Head of caudate nucleus (tissue), 42 donors: ENCODE measurements at places on chromosomes 3 and 15.
A peak's percentile ranks its signal among the peaks of the same experiment; 100 is the strongest.

- DNase-seq = no peak
These were observed 42.0 kb downstream of the ATP2C1 start for GRCh38 chr3:130935761-130936492.

DNA sequence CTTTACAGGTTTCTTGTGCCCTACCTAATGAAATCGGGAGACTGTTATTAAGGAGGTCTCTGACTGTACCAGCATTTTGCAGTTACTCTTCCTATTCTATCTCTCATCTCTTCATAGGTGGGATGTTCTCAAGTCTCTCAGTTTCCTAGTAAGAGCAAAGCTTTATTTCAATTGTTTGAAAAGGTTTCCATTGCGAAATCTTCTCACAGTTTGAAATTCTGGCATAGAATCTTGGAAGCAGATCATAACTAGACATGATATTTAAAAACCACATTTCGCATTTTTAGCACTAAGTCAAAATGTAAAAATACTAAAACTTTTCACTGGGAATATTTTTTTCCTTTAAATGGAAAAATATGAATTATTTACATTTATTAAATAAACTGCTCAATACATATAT is 1311.4 kb downstream of the ROBO2 start:
- no peak for DNase-seq

DNA sequence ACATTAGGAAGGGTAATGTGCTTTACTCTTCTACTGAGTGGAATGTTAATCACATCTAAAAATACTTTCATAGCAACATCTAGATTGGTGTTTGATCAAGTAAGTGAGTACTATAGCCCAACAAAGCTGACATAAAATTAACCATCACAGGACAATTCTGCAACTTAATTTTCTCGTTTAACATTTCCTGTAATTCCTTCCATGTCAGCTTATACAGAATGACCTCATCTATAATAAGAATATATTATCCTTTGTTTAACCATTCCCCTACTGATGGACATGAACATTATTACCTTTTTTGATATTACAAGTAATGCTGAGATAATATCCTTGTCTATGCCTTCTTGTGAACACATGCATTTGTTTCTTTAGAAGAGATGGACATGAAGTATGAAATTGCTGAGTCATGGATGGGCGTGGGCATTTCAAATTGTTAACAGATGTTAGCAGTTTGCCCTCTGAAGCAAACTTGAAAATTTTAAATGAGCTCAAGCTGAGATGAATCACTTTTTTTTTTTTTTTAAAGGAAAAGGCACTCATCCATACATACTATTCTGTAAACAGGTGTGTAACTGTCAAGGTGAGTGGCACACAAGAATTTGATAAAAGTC is 85.1 kb downstream of the OXNAD1 start:
- no peak for DNase-seq

GRCh38 chr15:81812456-81812855 is 233.4 kb downstream of the MEX3B start:
- DNase-seq = no peak

DNA sequence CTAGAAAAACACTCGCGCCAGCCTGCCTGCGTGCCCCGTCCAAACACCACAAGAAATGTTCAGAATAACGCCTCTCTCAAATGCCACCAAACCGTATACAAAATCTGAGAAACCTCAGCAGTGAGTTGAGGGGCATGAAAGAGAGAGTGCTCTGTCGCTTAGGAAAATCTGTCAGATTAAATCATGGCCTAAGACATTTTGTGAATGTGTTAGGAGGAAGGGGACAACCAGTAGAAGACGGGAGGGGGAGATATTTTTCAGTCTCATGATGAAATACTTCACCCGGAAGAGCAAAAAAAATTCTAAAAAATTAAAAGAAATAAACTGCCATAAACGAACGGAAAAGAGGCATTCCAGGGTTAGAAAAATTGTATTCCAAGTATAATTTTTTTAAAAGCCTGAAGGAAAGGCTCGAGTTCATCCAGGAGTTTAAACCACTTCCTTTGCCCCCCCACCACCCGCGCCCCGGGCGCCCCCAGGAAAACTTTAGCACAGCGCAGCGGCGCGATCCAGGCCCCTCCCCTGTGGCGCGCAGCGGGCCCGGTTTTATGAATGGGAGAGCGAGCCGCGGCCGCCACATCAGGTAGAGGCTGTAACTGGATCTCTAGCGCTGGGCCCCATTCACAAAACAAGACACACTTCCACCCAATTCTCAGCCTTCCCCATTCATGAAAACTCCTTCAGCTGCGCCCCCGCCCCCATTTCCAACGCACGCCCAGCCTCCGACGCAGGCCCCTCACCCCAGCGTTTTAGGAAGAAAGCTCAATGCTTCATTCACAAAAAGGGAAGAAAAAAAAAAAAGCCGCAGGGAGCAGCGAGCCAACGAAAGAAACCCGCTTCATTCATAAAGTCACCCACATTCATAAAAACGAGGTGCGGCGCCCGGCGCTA is 1.4 kb downstream of the ETV5 start:
- peak; percentile 85 for DNase-seq

DNA sequence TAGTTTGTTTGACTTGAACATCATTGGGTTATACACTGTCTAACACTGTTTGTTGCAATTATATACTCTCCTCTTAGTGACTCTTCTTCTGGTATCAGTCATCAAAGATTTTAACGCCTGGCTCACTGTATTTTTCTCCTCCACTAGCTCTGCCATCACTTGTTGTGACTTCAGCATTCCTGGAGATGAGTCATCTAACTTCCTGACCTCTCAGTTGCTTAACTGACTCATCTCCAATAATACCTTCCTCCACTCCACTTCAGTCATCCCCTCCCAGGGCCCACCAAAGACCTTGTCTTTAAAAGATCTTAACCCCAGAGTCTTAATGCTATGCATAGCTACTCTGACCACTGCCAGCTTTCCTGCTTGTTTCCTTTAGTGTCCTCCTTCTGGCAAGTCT is 28.6 kb upstream of the CLSTN2 start:
- DNase-seq = no peak

GRCh38 chr3:123439806-123440580 is 8.9 kb downstream of the ADCY5 start:
- DNase-seq = peak; percentile 79

DNA sequence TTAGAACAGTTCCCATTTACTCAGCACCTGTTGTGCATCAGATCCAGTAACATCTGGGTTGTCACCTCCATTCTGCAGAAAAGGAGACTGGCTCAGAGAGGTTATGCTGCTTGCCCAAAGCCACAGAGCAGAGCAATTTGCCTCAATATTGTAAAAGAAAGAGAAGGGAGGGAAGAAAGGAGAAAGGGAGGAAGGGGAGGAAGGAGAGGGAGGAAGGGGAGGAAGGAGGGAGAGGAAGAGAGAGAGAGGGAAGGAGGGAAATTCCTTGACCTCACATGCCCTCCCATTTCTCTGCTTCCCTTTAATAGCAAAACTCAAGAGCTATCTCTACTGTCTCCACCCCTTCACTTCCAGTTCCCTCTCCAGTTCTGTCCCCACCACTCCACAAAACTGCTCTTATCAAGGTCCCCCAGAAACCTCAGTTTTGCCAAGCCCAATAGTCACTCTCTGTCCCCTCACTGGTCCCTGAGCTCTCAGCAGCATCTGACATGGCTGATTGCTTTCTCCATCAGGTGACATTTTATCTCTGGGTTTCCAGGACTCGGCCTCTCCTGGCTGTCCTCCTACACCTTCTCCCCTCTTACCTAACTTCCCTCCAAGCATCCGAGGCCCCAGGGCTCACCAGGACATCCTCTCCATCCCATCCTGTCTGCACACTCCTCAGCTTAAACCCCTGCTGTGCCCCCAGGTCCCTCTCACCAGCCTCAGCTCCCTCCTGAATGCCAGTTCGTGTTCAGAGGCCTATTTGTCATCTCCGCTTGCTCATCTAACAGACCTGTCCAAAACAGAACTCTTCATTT is 104.7 kb upstream of the LINGO1 start:
- DNase-seq = no peak

DNA sequence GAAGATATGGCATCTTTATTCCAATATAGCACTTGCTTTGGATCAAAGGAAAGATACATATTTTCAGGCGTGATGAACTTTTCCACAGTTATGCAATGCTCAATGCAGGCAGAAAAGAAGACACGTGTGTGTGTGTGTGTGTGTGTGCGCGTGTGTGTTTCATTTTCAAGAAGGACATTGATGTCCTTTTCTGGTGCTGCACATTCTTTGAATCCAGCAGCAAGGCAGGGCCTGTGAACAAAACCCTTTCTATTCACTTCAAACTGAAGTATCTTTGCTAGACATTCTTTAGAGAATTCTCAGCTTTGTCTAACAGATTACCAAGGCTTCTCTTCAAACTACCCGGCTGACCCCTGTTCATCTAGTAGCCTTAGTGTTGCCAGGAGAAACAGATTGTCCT is 124.6 kb downstream of the CD47 start:
- DNase-seq = no peak

- DNase-seq = peak; percentile 84
These were observed 451 bp downstream of the CHCHD4 start for GRCh38 chr3:14124223-14124614.

- DNase-seq = no peak
These were observed 9.9 kb downstream of the FAM3D start for GRCh38 chr3:58656631-58657030.

GRCh38 chr3:139235192-139235591 is 108.6 kb upstream of the MRPS22 start:
- DNase-seq = no peak

- DNase-seq = no peak
These were observed 45.5 kb upstream of the SUCLG2 start for GRCh38 chr3:67699882-67700281.

DNA sequence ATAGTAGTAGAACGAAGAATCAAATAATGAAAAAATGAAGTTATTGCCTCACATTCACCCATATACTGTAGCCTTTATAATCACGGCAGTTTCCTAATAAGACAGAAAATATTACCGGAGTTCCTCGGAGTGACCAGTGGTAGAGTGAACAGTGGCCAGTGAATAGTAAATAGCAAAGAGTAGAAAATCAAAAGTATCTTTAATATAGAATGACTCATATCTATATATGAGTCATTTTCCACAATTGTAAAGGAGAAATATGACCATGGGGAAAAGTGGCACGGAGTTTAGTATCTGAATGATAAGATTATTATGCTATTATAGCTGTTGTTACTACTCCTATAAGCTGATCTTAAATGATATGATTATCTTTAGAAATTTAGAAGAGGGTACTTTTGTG is 38.5 kb downstream of the ZBTB20 start:
- no peak for DNase-seq

GRCh38 chr3:58375254-58375653 is 42.6 kb downstream of the PXK start:
- DNase-seq = no peak

DNA sequence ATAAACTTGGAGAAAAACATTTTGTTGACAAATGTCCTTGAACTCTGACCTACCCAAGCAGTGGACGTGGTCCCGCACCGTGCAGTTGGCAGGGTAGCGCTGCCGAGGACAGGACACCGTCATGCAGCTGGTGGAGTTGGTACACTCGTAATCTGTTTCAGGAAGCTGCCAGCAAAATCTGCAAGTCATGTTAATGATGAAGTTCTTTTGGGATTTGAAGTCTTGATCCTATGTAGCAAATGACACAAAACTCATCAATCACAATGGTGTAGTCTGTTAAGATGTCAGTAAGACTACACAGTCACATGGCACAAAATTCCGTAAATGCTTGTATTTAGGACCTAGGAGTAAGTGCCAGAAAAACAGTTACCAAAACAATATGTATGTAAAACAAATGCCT is 5.5 kb downstream of the TM2D3 start:
- no peak for DNase-seq

DNA sequence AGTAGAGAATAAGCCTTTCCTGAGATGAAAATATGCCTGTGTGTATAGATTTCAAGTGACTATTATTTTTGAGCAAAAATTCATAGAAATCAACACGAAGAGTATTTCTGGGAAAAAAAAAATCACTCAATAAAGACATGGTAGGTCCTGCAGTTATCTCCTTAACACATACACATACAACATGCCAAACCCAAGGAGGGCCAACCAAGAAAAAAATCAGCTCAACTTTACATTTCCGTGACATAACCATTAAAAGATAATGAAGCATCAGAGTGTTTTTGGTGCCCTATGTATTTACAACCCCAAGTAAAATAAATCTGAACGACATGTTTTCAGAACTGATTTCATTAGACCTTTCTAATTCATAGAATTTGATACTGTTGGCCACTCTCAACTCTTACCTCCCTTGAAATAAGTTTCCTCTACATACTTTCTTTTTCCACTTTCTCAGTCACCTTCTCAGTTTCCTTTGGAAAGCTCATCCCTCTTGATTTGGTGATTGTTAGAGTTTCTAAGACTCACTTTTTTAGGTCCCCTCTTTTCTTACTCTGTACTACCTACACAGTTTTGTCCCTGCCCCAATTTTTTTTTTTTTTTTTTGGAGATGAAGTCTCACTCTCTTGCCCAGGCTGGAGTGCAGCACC is 162.3 kb downstream of the TBL1XR1 start:
- no peak for DNase-seq

- DNase-seq = no peak
These were observed 1.5 kb upstream of the IGSF10 start for GRCh38 chr3:151462278-151462780.

DNA sequence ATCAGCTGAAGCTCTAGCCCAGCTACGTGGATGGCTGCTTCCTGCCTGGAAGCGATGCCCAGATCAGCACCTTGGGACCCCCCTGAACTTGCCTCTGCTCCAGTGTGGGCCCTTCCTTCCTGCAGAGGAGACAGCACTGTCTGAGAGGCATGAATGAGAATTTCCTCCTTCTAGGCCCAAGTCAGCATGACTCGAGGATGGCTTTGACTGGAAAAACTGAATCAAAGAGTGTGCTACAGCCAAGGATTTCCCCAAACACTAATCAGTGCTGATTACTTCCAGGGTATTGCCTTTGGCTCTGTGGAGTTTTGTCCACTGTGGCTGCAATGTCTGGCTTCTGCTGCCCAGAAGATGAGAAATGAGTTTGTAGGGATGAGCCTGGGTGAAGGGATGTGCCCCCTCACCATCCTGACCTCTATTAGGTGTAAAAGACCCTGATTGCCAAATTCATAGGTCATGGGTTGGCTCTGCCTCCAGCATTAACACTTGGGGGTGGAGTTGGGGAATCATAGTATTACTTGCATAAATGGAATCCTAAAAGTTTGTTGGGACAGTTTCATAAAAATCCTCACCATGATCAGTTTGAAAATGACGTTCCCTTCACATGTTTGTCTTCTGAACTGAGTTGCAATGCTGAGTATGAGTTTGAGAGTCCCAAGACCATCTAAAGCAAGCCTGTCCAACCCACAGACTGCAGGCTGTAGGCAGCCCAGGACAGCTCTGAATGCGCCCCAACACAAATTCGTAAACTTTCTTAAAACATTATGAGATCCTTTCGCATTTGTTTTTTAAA is 36.7 kb downstream of the FLNB start:
- no peak for DNase-seq

- DNase-seq = no peak
These were observed 66.4 kb downstream of the BCHE start for GRCh38 chr3:165770781-165771180.

DNA sequence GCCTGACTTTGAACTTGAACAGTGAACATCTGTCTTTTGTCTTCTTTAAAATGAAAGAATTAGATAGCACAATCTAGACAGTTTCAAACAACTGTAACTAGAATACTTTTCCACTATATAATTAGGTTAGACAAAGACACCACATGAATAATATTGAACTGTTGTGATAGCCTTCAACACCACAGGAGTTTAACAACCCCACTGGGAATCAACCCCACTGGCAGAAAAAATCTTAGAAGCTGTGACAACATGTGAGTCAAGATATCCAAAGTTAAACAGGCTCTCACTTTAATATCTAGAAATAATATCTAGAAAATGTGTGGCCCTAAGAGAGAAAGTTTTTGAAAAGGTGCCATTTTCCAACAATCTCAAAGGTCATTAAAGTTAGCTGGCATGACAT is 64.4 kb upstream of the PRICKLE2 start:
- no peak for DNase-seq

GRCh38 chr3:175278680-175279079 is 419.5 kb downstream of the NAALADL2 start:
- DNase-seq = no peak
